ENCODE measurements at places on chromosomes 16 and 17.

GRCh38 chr16:69112285-69113129 is 7.1 kb downstream of the HAS3 start:
- DNase-seq: peak; percentile 60

DNA sequence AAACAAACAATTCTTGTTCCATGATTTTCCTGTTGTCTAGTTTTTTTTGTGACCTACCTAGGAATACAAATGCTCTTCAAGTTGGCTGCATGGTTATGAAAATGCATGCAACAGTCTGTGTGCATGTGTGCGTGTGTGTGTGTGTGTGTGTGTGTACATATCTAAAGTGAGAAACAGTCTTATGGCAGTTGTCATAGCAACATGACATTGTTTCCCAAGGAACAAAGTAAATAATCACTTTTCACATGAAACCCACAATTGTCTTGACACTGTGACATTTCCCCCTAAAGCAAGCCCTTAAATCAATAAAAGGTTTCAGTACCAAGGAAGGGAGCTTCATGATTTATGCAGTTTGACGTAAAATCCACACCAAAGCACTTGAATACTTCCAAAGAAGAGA is 758.4 kb downstream of the CDH8 start:
- DNase-seq: no peak

DNA sequence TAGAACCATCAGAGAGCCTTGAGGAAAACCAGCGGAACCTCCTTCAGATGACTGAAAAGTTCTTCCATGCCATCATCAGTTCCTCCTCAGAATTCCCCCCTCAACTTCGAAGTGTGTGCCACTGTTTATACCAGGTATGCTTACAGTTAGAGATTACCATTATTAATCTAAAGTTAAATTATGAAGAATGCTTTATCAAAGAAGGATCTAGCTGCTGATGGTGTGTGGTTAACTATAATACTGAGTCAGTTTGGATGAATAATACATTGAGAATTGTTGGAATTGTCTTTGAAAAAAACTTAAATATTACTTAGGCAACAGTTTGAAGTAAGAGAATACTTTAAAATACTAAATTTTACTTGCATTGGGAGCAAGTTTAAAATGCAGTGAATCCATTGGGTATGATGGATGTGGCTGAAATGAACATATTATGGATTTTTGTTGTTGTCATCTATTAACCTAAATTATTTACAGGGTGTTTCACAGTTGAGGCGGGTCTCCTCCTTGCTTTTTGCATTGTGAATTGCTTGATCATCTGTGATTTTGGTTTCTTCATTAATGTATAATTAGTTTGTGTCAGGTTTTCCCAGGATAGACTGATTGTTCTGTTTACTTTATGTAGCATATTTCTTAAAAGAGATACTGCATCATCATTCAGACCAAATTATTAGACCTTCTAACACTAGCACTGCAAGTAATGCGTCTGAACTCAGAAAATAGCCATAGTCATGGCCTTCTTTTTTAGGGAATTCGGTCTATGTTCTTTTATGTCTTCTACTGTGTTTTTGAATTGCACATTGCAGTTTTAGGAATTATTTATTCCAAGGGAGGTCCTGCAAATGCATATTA is 47.8 kb downstream of the OMG start:
- DNase-seq: peak; percentile 82

- no peak for DNase-seq
Measured at GRCh38 chr16:81586417-81586816, 141.8 kb downstream of the CMIP start.

DNA sequence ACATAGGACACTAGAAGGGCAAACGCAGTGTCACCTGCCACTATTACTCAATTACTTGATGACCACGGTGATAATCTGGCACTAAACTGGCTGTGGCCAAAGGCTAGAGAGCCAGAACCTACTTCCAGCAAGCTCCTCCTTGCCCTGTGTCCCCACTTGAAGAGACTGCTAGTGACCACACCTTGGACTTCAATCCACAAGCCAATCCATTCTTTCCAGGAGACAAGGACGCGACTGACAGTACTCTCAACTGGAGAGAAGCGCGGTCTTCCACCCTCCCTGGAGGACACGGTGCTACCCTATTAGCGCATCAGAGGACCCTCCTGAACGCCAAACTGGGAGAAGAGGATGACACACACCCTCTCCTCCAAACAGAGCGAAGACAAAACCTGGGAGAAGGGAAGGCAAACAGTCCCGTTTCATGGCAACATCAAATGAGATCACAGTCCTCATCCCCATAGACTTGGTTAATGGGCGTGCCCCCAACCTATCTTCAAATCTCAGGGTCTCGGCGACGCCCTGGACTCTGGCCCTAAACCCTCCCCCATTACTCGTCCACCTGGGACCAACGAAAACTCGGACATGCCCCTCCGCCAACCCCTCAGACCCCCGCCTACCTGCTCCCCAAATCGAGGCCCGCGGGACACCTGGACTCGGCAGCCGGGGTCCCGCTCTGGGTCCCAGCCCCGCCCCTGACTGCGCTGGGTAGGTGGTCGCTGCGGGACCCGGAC is 508 bp downstream of the FLCN start:
- peak; percentile 59 for DNase-seq

- DNase-seq: no peak
Measured at GRCh38 chr17:30398328-30399041, 19.8 kb downstream of the CPD start.

DNA sequence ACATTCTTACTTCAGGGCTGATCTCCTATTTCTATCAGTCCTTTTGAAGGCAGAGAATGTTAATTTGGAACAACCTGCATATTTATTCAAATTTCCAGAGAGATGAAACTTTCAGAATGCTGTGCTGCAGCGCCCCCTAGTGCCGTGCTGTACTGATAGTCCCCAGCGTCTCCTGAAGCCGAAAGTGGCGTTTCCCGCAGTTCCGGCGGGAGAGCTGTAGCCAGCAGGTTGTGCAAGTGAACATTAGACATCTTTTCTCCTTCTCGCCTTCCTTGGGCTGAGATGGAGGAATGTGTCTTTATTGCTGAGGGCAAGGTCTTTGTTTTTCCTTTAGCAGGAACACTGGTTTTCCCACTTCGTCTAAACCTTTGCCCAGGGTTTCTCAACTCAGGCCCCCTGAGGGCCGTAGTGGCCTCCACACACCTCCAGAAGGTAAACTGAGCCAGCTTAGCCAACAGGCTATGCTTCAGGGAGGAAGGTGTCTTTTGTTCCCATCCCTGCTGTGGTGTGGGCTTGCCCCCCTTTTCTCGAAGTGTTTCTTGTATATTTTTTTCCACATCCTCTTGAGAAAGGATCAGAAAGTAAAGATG is 26.4 kb downstream of the USP10 start:
- peak; percentile 80 for DNase-seq

DNA sequence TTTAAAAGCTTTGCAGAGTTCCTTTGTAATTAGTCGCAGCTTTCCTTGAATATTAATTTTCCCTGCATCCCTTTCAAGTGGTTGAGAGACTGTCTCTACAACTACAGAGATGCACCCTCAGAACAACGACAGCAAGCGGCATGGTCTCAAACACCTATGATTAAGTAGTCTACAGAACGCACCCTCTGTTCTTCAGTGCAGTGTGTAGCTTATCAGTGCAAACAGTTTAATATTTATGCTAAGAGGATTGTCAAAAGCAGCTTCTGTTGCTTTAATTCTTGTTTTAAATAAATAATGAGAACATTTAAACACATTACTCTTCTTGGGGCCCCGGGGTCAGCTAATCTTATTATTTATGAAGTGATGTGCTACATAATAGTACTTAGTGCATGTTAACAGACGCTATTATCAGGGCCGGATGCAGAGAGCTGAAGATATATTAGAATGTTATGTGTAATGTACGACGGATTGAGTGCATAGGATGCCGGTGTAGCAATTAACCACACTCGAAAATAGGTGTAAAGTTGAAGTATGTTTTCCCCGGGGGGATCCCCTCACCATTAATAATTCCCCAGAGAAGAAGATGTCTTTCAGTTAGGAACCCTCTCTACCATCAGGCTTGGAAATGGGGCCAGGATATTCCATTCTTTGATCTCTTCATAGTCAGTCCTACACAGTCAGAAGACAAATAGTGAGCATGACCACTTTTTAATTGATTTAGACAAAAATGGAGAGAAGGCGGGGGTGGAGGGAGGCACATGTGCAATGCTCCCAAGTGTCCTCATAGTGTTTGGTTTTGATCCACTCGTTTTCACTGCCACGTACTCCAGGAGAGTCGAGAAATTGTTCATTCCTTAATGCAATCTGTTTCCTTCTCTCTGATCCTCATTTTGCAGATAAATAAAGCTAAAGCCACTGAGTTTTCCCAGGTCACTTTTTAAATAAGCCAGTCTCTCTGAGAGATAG is 176.3 kb downstream of the IRX3 start:
- DNase-seq: no peak

- no peak for DNase-seq
Measured at GRCh38 chr16:79009896-79010295, 590.6 kb downstream of the MAF start.

GRCh38 chr17:55433629-55434422 is 12.2 kb upstream of the MMD start:
- DNase-seq: peak; percentile 95

DNA sequence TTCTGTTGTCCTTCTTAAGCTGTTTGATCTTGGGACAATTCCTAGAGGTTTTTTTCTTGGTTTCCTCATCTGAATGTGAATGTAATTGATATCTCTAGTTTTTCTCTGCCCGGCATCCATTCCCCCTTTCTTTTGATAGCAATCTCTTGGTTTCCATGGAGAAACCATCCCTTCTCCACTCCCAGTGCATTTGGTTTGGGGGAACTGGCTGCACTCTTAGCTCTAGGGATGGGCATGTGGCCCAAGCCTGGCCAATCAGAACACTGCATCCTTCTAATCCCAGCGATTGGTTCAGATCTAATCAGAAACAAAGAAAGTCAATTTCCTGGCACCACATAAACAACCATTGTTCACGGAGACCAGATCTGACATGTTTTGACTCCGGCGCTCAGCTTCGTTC is 45.1 kb downstream of the IRX3 start:
- no peak for DNase-seq

DNA sequence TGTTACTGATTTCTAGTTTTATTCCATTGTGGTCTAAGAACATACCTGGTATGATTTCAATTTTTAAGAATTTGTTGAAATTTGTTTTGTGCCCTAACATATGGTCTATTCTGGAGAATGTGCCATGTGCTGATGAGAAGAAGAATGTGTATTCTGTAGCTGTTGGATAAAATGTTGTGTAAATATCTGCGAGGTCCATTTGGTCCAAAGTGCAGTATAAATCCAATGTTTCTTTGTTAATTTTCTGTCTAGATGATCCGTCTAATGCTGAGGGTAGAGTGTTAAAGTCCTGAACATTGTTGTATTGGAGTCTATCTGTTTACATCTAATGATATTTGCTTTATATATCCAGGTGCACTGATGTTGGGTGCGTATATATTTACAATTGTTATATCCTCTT is 9.9 kb downstream of the ACSM3 start:
- no peak for DNase-seq

GRCh38 chr17:77839698-77840512 is 118.6 kb upstream of the TNRC6C start:
- DNase-seq: no peak

GRCh38 chr17:35387496-35387895 is 14.1 kb upstream of the SLFN11 start:
- DNase-seq: no peak

DNA sequence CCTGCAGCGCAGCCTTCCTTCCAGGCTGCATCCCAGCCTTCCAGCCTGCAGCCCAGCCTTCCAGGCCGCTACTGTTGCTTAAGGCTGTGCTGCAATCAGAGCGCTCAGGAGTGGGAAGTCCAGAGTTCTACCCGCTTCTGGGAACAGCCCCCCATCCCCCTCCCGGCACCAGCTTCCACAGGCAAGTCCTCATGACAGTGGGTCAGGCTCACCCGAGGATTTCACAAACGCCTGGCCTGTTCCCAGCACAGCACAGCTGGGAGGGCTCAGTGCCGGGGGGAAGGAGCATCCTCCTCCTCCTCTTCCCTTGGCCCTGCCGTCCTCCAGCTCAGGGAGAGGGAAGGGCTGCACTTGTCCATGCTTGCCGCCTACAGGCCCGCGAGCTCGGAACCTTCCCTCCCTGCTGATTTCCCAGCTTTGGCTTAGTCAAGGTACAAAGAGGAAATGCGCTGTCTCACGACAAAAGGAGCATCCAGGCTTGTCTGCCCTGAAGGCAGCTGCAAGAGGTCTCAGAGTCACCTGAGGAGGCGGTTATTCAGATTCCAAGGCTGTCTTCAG is 8.3 kb downstream of the SOCS3 start:
- DNase-seq: peak; percentile 73

- DNase-seq: no peak
Measured at GRCh38 chr17:74474043-74474792, 7.8 kb downstream of the CD300A start.

- no peak for DNase-seq
Measured at GRCh38 chr16:84380405-84380804, 12.1 kb downstream of the ATP2C2 start.

GRCh38 chr17:2264067-2264860 is 39.3 kb downstream of the SMG6 start:
- peak; percentile 3 for DNase-seq

DNA sequence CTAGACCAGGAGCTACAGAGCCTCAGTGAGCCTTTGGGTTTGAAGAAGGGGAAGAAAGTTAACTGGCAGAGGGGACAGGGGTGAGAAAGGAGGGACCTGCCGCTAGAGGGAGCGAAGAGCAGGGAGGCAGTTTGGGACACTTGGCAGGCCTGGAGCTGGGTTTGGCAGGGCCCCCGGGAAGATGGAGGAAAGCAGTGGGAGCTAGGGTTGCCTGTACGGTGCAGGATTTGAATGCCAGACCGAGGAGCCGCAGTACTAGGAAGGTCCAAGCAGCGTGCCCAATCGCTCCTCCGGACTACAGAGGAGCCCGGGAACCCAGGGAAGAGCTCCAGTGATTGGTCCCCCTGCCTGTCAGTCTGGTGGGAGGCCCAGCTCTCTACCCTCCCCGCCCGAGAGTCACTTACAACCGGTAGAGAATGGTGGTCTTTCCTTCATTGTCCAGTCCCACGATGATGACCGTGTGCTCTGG is 1.3 kb downstream of the ARL5C start:
- peak; percentile 80 for DNase-seq

GRCh38 chr17:74961657-74962350 is 10.8 kb downstream of the HID1 start:
- DNase-seq: peak; percentile 85

- no peak for DNase-seq
Measured at GRCh38 chr17:43671031-43671692, 9.4 kb upstream of the MEOX1 start.

GRCh38 chr16:54957403-54958166 is 26.9 kb downstream of the IRX5 start:
- peak; percentile 33 for DNase-seq

DNA sequence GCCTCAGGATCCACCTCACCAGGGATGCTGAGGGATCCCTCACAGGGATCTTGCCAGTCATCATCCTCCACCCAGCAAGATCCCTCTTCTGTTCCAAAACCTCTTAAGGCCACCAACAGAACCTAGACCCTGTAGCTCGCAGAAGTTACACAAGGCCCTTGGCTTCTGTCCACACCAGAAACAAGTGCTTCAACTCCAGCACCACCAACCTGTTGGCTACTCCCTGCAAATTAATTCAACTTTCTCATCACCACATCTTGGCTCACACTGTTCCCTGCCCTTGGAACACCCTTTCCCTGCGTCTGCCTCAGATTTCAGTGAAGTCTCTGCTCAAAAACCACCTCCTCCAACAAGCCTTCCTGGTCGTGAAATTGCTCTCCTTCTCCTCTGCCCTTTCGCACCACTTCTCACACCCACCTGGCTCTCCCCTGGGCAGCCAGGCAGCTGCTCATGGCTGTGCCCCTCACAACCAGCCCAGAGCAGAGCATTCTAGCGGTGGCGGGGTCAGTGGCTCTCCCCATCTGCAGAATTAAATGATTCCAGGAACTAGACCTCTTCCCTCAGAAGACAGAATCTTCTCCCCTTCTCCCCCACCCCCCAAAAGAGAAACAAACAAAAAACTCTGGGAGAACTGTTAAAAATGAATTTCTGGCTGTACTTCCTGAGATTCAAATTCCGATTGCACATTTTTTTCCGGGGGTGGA is 1.8 kb downstream of the PLLP start:
- no peak for DNase-seq

All from kidney tubule cell (primary cell).